Body of pancreas (tissue), 4 donors: ENCODE measurements at places on chromosomes 1 and 21. TPM values are rescaled to one million over a fixed set of nuclear protein-coding genes. Genes with fewer than 3 reads are reported as not detected.

DNA sequence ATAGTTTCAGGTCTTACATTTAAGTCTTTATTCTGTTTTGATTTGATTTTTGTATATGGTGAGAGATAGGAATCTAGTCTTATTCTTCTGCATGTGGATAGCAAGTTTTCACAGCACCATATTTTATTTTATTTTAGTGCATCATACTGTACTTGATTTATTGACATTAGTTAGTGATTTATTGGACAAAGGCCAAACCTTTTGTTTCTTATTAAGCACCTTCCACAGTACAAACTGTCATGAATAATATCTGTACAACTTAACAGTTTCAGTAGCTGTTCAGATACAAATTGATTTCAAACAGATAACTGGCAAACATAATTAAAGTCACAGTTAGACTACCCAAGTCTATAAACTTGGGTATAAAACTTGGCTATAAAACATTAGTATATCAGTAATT is 15.8 kb downstream of the CD1D start:
- no peak for DNase-seq

PTAFR gene
- total RNA-seq, result 3.6 TPM

DNA sequence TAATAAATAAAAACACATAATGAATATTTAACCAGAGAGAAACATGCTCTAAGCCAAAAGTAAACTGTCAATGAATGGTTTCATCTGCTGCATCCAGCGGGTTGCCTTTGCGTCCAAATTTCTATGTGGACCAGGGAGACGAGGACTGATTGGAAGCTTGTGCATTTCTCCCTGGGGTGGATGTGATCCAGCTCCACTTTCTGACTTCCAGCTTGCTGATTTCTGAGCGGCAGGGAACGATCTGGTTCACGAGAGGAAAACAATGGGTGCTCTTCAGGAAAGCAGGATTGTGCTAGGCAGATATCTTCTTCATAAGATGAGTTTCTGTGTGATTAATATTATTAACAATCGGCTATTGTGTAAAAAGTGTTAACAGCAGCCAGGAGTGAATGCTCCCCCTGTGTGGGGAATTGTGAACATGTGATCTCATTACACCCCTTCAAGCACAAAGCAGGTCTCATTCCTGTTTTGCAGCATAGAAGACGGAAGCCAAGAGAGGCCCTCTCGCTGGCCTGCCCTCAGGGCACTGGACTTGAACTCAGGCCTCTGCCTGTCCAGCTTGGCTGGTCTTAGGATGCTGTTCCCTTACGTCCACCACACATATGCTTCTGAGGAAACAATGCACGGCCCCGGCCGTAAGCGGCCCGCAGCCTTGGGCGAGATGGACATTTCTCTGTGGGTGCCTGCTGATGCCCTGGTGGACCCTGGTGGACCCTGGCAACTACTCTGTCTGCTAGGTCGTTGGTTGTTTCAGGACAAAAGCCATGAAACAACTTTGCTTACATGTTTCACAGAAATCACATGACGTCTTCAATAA is 183.4 kb upstream of the C1orf174 start:
- no peak for DNase-seq

DEDD gene
- 15.8 TPM for total RNA-seq

GRCh38 chr1:210301615-210302000 is 27.1 kb upstream of the HHAT start:
- DNase-seq, result no peak

GRCh38 chr21:41622831-41623548 is 115.0 kb upstream of the TMPRSS2 start:
- no peak for DNase-seq

DNA sequence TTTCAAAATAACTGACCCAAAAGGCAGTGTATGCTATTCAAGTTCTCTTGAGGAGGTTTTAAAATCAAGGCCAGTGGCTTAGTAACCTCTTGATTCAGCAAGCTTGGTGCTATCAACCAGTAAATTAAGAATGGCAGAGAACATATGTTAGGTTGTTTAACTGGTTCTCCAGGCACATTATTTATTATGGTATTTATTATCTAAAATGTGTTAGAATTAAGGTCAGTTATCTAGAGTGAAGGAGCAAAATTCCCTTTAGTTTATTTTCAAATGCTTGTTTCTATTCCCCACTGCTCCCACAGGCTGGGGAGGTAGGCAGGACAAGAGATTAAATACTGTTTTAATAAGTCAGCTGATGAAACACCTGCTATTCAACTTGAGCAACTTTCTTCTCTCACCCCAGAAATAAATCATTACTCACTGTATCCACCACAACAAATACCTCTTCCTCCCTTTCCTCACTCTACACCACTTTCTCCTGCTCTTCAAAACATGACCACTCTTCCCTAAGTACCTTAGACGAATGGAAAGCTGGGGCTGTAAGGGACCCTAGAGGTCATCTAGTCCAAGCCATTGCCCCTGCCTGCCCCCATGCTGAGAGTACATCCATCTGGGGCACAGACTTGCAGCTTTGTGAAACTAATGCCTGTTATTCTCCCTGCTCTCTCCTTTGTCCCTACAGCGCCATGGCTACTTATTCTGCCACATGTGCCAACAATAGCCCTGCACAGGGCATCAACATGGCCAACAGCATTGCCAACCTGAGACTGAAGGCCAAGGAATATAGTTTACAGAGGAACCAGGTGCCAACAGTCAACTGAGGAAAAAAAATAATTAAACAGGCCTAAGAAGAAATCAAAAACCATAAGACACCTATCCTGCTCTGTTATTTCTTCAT is 71.7 kb downstream of the PRRX1 start:
- DNase-seq, result no peak

FLVCR1 gene
- 4.2 TPM for total RNA-seq

DNA sequence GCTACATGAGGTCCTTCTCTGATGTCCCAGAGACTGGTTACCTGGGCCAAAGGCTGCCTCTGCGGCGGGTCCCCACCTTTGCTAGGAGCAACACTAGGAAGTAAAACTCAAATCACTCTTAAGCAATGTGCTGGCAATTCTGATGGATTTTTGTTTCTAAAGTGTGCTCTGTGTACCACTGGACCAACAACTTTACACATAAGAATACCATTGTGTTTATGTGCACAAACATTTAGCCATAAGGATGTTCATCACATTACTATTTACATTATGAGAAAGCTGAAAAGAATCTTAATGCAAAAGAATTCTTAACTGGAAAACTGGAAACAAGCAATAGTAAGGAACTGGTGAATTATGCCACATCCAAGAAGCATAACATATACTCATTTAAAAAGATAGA is 38.6 kb downstream of the SSBP3 start:
- DNase-seq, result no peak

DNA sequence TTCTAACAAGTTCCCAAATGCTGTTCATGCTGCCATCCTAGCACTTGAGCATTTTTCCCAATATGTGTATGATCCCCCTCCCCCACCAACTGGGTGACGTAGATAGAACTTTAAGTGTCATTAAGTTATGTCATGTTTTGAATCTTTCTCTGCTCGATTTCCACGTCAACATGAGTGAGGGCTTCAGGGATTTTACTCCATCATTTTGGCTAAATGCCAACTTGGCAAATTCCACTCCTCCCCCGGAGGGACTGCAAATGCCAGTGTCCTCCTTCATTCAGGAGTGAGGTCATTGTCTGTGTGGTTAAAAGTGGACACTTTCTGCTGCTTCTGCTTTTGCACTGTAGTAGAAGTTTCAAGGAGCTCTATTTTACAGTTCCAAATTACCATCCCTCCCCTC is 201.7 kb downstream of the FGGY start:
- peak; percentile 55 for DNase-seq

ATP1A2 gene
- 41.2 TPM for total RNA-seq

GRCh38 chr1:50724626-50725286 is 235.3 kb downstream of the FAF1 start:
- no peak for DNase-seq

DNA sequence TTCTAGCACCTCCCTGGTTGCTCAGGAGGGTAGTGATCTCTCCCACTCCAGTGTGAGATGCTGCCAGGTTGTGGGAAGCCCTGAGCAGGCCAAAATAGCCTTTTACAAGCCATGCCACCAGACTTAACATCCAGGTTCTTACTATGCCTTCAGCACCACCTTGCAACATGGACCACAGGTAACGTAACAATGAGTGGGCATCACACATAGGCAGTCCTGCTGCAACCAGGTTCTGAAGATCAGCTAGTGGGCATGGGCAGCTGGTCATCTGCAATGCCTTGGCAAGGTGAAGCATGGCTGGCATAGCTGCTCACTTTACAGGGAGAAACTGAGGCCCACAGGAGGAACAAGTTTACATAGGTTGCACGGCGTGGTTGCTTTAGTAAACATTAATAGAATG is 40.7 kb downstream of the DHCR24 start:
- no peak for DNase-seq

DNA sequence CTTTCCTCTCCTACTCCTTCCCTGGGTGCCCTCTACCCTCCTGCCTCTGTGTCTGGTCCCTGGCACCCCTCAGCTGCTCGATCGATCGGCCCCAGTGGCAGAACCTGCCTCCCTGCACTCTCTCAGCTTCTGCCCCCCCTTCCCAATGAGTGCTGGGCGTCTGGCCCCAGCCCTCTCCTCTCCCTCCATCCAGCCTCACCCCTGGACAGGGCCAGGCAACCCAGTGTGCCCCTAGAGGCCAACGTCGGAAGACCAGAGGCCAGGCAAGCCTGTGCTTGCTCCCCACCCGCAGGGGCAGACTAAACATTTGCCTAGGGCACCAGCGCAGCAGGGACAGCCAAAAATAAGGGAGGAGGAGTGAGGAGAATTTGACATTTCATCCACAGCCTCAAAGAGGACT is 43.5 kb downstream of the LGR6 start:
- DNase-seq, result peak; percentile 19
